ENCODE measurements at places on chromosomes 2 and 18.

- peaks cover 86% of the 10 kb centered on the region for H3K36me3 ChIP-seq
- H3K27me3 ChIP-seq = no peaks in the 10 kb centered on the region
- no peak for DNase-seq
These were observed 19.5 kb downstream of the CNOT11 start for GRCh38 chr2:101272045-101272784.

- H3K36me3 ChIP-seq = no peaks in the 10 kb centered on the region
- no peaks in the 10 kb centered on the region for H3K4me1 ChIP-seq
- H3K4me3 ChIP-seq = no peak overlapping the region
- peaks cover 6% of the 10 kb centered on the region for H3K27me3 ChIP-seq
These were observed 157.1 kb downstream of the ACTR3 start for GRCh38 chr2:114046866-114047435.

DNA sequence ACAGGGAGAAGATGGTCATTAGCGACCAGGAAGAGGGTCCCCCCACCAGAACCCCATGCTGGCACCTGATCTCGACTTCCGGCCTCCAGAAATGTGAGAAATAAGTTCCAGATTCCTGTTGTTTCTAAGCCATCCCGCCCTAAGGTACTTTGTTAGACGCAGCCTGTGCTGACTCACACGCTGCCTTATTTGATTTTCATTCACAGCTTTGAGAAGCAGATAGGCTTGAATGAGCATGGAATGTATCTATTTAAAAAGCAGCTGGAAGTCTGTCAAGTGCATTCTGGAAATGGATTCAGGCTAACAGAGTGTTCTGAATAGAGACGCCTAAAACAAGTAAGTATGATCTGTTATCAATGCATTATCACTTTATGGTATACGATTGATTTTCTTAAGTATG, 8.3 kb upstream of the IL1R2 start:
- no peaks in the 10 kb centered on the region for H3K27me3 ChIP-seq
- H3K27ac ChIP-seq = no peak overlapping the region
- H3K36me3 ChIP-seq = no peaks in the 10 kb centered on the region
- no peaks in the 10 kb centered on the region for H3K4me1 ChIP-seq
- no peak for DNase-seq

GRCh38 chr2:203808046-203808750, 59.4 kb upstream of the CTLA4 start:
- no peaks in the 10 kb centered on the region for H3K27me3 ChIP-seq
- DNase-seq = no peak
- H3K27ac ChIP-seq = no peak overlapping the region
- H3K4me3 ChIP-seq = no peak overlapping the region

GRCh38 chr18:62070302-62070701, 116.6 kb downstream of the PIGN start:
- DNase-seq = no peak
- H3K27ac ChIP-seq = no peak overlapping the region
- no peaks in the 10 kb centered on the region for H3K27me3 ChIP-seq

GRCh38 chr2:138997856-138998517, 217.8 kb upstream of the NXPH2 start:
- no peak for DNase-seq
- no peaks in the 10 kb centered on the region for H3K4me1 ChIP-seq
- no peaks in the 10 kb centered on the region for H3K36me3 ChIP-seq
- no peak overlapping the region for H3K27ac ChIP-seq

- H3K27me3 ChIP-seq = no peaks in the 10 kb centered on the region
- no peak overlapping the region for H3K27ac ChIP-seq
- DNase-seq = no peak
- H3K36me3 ChIP-seq = peaks cover 4% of the 10 kb centered on the region
These were observed 87.3 kb downstream of the ACTR3 start for GRCh38 chr2:113977060-113977659.

Measured in tibial artery (tissue), 4 donors.